ENCODE measurements at places on chromosomes 2 and 18.

GRCh38 chr2:46368401-46368800 lies 71.2 kb downstream of the EPAS1 start:
- DNase-seq, result no peak

DNA sequence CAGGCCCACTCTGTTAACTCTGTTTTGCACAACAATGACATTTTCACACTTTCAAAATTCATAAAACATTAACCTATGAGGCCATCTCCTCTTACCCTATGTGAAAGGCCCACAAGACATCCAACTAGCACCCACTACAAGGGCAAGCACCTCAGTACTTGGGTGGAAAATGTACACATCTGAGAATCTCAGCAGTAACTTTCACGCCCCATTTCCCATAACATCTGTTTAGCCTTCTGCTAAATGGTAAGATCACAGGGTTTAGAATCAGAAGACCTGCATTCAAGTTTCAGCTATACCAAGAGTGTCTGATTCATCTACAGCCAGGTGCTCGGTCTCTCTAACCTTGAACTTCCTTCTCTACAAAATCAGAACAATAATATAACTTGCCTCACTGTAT lies 89.2 kb downstream of the SP100 start:
- no peak for DNase-seq

- no peak for DNase-seq
Measured at GRCh38 chr18:6885992-6886796, 156.7 kb downstream of the ARHGAP28 start.

- DNase-seq, result no peak
Measured at GRCh38 chr2:180907731-180908130, 72.7 kb upstream of the UBE2E3 start.

DNA sequence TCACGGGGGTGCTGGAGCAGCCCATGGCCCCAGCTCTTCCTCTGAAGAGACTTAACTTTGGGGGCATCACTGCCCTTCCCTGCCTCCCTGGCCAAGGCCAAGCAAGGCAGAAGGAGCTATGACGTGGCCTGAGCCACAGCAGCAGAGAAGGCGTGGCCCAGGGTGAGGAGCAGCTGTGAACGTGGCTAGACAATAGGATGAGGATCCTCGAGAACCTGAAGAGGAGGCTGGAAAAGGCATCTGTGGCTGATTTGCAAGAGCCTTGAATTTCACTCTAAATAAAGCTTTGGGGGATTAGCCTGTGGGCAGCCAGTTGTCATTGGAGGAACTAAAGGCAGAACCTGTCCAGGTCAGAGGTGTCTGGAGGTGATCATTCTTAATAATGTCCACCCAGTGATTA lies 652.9 kb upstream of the ID2 start:
- no peak for DNase-seq

GRCh38 chr2:68110102-68110501 lies 47.3 kb upstream of the C1D start:
- no peak for DNase-seq

GRCh38 chr18:74147491-74147778 lies 199 bp downstream of the FBXO15 start:
- no peak for DNase-seq

DNA sequence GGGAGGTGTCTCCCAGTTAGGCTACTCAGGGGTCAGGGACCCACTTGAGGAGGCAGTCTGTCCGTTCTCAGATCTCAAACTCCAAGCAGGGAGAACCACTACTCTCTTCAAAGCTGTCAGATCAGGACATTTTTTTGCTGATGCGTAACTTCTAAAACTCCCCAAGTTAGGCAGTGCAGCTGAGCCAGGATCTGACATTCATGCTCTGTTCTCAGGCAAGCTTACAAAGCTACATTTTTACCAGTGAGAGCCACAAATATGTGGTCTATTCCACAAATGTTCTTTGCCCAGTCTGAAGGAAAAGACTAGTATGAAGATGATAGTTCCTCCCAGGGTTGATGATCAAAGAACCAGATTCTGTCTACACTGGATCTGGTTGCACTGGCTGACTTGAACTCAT lies 184.1 kb downstream of the MTCL1 start:
- no peak for DNase-seq

GRCh38 chr2:111118481-111118980 lies 2.2 kb upstream of the BCL2L11 start:
- DNase-seq, result no peak

DNA sequence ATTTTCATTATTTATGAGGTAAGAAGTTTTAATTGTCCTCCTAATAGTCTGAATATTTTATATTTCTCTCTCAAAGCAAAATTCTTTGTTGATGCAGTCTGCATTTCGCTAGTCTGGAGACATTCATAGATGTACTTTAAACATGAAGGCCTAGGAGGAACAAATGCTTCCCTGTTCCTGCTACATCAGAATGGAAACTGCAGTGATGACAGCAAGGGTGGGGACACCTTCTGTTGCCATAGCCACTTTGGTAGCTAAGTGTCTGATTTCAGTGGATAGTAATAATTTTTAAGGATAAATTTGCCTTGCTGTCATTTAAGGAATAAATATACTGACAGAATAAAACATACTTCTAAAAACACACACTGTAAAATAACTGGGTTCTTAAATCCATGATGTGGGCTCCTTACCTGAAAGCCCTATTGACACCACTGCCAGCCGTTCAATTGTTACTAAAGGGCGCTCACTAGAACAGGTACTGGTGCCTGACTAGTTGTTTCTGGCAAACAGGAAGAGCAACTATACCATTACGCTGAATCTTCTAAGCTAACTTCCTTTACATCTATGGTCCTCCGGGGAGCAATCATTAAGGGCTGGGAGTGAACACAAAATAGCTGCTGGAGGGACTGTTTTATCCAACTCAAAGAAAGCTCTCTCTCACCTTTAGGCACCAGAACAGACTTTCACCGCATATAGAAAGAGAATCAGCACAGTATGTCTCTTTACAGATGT lies 88.2 kb downstream of the TMEM131 start:
- DNase-seq, result no peak

DNA sequence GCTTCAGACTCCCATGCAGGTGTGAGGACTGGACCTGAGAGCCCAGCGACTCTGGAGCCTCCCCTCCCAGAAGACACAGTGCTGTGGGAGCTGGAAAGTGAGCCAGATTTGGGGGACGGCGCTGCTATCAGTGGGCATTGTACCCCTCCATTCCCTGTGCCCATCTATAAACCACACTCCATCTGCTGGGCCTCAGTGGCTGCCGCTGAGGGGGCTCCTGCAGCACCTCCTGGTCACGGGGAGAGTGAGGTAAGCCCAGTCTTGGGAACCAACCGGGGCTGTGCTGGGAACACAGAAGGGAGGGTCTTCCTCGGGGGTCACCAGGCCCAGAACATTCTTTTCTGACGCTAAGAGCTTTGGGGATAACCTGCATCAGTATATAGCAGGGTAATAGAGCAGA lies 9.5 kb downstream of the PSD4 start:
- DNase-seq, result no peak

- no peak for DNase-seq
Measured at GRCh38 chr2:101004620-101005325, 2.7 kb downstream of the RPL31 start.

DNA sequence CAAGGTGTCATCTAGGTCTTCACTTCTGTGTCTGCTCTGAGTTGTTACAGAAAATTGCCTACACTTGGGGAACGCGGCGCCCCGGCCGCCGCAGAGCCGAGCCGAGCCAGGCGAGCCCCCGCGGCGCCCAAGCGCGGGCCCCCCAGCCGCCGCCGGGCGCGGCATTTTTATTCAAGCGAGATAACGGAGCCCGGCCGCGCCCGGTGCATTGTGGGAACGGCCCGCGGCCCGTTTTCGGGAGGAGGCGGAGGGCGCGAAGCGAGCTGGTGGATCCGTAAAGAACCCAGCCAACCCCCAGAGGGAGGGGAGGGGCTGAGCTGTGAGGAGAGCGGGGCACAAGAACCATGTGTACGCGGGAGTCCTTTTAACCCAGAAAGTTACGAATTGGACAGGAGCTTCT lies 191.8 kb downstream of the FTCDNL1 start:
- no peak for DNase-seq

- no peak for DNase-seq
Measured at GRCh38 chr2:216860426-216861137, 718 bp upstream of the TNP1 start.

DNA sequence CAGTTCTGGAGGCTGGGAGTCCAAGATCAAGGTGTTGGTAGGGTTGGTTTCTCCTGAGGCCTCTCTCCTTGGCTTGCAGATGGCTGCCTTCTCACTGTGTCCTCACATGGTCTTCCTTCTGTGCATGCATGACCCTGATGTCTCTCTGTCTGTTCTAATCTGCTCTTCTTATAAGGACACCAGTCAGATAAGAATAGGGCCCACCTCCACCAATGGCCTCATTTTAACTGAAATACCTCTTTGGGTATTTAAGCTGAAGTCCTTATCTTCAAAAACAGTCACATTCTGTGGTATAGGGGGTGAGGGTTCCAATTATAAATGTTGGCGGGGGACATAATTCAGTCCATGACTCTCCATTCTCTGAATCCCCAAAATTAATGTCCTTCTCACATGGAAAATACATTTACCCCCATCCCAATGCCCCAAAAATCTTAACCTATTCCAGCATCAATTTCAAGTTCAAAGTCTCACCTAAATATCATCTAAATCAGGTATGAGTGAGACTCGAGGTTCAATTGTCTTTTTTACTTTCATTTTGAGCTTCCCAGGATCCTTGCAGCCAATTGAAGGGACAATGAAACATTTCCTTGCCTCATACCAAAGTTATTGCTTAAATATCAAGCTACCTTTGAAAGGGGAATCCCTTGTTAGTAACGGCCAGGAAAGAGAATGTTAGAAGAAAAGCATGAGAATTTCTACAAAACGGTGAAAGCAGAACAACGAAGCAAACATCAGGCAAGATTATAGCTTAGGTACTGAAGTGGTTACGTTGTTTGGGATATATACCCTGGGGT lies 20.6 kb upstream of the CNOT11 start:
- DNase-seq, result no peak

- DNase-seq, result no peak
Measured at GRCh38 chr2:54644236-54644635, 79.2 kb upstream of the EML6 start.

DNA sequence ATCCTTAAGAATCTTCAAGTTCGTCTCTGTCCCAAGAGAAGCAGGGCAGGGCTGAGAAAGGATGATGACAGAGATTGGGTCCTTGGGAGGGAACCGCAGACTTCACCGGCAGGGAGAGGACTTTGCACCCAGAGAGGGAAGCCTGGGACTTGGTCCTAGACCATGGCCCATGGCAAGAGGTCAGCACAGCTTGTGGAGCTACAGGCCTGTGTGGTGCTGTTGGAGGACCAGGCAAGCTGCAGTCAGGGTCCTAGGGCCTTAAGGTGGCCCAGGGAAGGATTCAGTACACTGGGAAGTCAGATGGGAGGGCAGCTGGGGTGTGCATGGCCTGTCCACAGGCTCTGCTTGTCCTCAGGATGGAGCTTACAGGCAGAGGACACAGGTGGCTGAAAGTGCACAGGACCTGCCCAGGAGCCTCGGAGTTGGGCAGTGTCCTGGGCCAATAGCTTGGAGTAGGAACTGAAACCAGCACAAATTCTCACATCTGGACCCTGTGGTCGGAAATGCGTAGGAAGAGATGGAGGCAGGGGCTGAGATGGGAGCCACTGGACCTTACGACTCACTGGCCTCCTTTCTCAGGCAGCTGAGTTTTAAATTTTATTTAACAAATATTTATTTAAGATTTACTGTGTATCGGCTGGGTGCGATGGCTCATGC lies 56.4 kb upstream of the TCF7L1 start:
- no peak for DNase-seq

GRCh38 chr2:95042472-95043271 lies 17.2 kb downstream of the MAL start:
- no peak for DNase-seq

- DNase-seq, result no peak
Measured at GRCh38 chr2:9122367-9122766, 84.2 kb upstream of the ASAP2 start.

DNA sequence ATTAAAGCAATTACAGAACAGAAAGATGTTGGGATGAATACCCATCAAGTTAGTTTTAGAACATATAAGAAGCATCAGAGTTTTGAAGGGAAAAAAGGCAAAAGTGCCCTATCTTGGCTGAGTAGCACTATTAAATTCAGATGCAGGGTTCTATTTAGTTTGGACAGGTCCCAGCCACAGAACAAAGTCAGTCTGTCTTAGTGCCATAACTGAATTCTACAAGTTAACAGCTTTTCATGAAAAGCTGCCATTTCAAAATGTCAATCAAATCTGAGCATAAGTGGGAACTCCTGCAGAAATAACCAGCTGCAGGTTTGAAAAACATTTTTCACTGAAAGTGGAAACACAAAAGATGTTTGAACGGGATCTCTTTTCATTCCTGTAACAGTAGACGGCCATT lies 160.4 kb downstream of the SRBD1 start:
- no peak for DNase-seq

DNA sequence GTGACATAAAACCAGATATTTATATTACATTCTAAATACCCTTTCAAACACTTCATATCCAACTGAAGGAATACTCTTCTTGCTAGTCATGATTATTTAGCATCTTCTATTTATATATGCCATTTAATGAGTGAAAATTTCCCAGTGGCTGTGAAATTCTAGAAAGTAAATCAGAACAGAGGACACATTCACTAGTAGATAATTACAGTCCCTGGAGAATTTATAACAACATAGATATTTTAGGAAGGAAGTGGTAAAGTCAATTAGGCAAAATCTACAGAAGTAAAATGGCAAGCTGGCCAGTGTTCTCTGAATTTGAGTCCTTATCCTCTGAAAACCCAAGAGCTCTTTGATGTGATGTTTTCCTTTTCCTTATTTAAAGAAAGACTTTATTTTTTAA lies 121.8 kb downstream of the PMAIP1 start:
- no peak for DNase-seq

GRCh38 chr2:34936089-34936488 lies 1337.0 kb upstream of the FAM98A start:
- DNase-seq, result no peak

DNA sequence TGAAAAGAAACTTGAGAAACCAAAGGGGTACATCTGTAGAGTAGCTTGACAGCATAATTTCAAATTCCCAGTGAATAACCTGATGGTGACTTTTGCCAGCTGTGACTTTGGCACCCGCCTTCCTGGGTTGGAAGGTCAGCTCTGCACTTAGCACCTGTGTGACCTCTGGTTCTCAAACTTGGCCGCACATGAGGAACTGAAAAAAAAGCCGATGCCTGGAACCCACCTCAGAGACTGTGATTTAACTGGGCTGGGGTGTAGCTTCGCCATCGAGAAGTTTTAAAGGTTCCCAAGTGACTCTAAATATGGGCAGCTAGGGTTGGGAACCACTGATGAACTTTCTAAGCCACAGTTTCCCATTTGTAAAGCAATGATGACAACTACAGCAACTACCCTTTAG lies 6.5 kb downstream of the EFEMP1 start:
- no peak for DNase-seq

GRCh38 chr2:59206361-59206760 lies 965.2 kb upstream of the FANCL start:
- no peak for DNase-seq

DNA sequence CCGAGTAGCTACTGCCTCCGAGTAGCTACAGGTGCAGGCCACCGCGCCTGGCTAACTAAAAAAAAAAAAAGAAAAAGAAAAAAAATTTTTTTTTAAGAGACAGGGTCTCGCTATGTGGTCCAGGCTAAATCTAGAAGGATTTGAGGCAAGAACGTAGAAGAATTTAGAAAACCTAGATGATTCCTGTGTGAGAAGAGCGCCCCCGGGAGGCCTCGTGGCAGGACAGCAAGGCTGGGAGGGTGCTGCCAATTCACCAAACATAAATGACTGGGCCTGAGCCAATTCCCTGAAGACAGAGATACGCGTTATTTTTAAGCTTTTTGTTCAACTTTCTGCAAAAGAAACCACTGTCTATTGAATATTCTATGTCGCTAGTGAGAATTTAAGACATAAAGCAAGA lies 90.1 kb upstream of the TGFA start:
- DNase-seq, result peak; percentile 42

- no peak for DNase-seq
Measured at GRCh38 chr2:113220970-113221708, 47.4 kb downstream of the PSD4 start.
